ENCODE measurements at places on chromosomes 1 and 21. TPM values are rescaled to one million over a fixed set of nuclear protein-coding genes. Genes with fewer than 3 reads are reported as not detected.

The KCNE2 gene
- not detected for total RNA-seq

- DNase-seq, result peak; percentile 73
Observed at GRCh38 chr1:163035446-163036249, 33.5 kb upstream of the RGS4 start.

DNA sequence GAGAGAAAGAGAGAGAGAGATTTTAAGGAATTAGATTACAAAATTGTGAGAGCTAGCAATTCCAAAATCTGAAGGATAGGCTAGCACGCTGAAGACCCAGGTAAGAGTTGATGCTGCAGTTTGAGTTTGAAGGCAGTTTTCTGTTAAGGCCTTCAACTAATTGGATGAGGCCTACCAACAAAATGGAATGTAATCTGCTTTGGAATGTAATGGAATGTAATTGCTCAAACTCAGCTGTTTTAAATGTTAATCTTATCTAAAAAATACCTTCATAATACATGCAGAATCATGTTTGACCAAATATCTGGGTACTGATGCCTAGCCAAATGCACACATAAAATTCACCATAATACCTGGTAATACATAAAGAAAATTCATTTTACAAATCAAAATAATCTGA, 976.1 kb downstream of the LTN1 start:
- DNase-seq, result no peak

The GALE gene
- 45.4 TPM for total RNA-seq

GRCh38 chr1:242089911-242090310, 91.0 kb upstream of the MAP1LC3C start:
- DNase-seq, result no peak

The BARHL2 gene
- total RNA-seq, result not detected

The TEX38 gene
- total RNA-seq, result not detected

GRCh38 chr1:228978484-228979324, 243.4 kb downstream of the RHOU start:
- no peak for DNase-seq

GRCh38 chr1:207172885-207173284, 68.9 kb downstream of the C4BPA start:
- no peak for DNase-seq

The LDLRAD1 gene
- total RNA-seq, result not detected

The PRKAA2 gene
- total RNA-seq, result 0.10 TPM

The RGS5 gene
- total RNA-seq, result 13.7 TPM

DNA sequence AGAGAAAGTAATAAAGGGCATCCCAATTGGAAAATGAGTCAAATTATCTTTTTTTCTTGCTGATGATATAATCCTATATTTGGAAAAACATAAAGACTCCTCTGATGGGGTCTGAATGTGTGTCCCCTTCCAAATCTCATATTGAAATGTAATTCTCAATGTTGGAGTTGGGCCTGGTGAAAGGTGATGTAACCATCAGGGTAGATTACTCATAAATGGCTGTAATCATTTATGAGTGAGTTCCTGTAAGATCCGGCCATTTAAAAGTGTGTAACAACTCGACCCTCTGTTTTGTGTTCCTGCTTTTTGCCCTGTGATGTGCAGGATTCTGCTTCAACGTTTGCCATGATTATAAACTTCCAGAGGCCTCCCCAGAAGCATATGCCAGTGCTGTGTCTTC, 44.3 kb upstream of the MAP1LC3C start:
- no peak for DNase-seq

GRCh38 chr1:94926126-94926914, 590 bp downstream of the CNN3 start:
- DNase-seq, result peak; percentile 58

The RORC gene
- 0.63 TPM for total RNA-seq

- no peak for DNase-seq
Observed at GRCh38 chr1:156493154-156493631, 7.4 kb downstream of the MEF2D start.

The TNFRSF14 gene
- total RNA-seq, result 0.15 TPM

The PKP1 gene
- total RNA-seq, result not detected

The TNNI3K gene
- total RNA-seq, result not detected

DNA sequence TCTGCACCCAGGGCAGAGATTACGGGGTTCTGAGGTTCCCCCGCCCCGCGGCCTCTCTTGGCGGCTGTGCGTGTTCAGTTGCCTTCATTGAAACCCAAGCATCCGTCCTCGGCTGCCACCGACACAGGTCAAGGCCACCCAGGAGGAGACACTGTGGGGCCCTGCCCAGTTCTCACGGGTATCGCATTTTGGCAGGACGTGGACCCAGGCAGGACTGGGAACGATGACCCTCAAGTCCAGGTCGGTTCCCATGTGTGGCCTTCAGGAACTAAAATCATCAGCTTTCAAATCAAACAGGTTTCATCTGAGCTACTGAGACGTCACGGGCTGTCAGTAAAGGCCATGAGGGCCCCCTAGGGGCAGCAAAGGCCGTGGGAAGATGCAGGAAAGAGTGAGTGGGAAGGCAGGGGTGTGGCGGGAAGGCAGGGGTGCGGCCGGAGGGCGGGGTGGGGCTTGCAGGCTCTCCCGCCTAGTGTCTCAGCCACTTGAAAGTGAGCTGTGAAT, 7.0 kb upstream of the C1orf174 start:
- DNase-seq, result peak; percentile 31

The OR10J1 gene
- not detected for total RNA-seq

DNA sequence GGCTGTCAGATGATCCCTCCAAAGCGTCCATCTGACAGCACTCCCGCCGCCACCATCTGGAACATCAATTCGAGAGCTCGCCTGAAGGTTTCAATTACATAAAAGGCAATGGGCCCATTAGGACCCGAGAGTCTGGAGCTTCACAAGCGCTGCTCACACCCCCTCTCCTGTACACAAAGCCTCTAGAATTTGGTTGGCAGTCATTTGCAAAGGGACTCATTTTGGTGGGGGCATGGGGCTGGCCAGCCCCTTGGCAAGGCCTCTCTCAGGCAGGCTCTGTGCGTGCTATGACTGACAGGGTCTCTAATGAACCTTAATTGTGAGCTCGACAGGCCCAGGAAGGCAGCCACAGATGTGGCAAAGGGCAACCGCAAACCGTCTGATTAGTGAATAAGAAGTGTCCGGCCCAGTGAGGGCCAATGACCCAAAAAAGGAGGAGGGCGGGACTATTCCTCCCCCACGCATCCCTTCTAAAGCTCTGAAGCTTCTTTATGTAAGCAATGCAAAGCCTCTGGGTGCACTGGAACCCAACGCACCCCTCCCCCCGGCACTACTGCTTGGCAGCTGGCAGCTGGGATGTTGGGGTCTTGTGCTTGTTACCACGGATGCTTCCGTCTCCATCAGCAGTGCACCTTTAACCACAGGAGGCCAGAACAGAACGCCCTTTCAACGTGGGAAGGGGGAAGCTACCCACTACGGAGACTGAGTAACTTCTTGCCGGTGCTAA, 79.4 kb downstream of the CAPZB start:
- no peak for DNase-seq

DNA sequence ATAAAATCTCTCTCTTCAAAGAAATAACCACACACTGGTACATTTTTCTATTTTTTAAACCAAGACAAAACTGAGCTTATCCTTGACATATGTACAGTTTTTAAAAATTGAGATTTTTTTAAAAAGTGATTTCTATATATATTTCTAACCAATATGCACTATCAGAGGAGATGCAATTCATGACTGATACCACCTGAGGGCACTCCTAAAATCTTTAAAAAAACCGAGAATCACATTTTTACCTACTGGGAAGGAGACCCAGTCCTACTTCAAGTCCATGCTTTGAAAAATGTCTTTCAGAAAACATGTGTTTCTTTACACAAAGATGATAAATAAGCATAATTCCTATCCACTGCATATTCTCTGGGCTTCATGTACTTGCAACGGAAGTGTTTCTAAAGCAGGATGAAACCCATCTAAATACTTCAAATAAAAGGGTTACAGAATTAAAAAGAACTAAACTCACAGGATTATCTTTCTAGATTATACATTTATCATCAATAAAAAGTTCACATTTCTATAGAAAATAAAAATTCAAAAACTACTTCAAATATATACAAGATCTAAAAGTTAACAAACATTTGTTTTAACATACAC, 98.6 kb downstream of the ENAH start:
- no peak for DNase-seq

DNA sequence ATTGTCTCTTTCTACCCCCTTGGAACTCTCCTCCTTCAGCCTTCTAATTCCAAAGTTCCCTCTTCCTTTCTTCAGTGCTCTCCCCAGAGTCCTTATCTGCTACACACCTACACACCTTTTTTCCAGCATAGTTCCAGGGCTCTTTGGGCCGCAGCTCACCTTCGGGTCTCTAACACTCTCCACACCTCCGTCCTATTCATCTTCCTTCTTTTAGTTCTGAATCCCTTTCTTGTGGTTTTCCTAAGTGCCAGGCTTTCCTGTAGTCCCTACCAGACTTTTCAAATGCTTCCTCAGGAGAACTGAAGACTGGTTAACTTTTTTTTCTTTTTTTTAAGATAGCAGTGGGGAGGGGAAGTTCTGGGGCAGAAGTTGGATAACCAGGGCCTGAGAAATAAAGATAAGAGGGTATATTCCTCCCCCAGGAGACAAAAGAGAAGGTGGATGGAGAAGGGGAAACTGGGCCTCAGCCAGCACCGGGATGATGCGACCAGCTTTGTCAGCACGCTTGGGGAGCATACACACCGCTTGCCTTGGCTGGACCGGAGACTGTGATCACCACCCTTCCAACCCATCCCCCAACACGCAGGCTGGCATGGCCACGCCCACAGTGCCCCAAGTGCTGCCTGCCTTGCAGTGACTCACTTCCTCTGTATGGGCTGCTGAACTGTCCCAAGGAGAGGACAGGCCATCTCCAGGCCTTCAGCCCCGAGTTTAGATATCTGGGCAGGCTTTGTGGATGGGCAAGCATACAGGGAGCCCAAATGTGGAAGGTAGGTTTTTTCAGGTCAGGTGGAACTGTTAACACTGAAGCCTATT, 2.5 kb upstream of the CERS2 start:
- DNase-seq, result peak; percentile 96

The AMY1C gene
- total RNA-seq, result not detected

DNA sequence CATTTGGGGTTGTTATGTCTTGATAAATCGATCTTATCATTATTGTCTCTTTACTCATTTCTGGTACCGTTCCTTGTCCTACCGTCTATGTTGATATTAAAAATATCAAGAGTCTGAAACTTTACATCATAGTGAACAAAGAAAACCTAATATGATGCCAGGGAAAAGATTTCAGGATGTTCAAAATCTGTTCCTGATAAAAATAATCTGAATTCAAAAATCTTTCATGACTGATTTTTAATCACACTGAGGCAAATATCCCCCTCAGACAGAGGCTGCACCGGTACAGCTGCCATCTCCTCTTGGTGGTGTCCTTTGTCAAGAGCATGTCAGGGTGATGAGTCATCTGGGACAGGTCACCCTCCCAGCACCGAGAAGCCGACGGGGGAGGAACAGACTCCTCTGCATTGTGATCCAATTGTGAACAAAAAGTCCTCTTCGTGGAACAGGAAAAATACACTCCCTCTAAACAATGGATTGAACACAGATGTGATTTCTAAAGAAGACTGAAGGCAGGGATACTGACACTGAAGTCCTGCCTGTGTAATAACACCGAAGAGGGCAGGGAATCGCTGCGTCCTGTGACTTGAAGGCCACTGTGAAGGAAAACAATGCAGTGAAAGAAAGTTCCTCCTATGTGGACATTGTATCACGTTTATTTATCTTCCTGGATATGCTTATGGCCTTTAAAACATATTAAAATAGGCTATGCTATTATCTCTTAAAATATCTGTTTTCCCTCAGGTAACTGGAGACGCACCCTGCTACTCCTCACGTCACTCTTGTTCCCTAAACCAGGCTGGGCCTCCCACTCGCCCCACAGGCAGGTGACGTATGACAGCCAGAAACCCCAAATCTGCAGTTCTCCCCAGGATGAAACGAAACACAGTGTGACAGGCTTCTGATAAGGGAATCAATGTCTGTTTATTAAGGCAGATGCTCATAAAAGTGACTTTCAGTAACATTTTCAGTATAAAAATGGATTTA, 4.3 kb upstream of the SPATC1L start:
- DNase-seq, result no peak

- peak; percentile 44 for DNase-seq
Observed at GRCh38 chr1:215957663-215958062, 390.6 kb downstream of the KCTD3 start.

DNA sequence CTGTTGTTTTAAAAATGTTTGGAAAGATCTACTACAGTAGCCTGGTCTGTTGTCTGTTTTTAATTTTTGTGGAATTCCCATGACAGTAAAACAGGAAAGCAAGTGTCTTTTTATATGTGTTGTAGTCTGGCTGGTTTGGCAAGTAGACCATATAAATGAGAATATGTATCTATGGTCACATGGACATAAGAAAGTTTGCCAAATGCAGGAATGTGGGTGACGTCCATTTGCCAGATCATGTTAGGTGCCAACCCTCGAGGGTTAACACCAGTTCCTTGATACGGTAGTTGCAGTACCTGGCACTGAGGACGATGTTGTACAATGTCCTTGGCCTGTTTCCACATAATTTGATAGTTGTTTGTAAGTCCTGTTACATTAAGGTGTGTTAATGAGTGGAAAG, 6.2 kb downstream of the DAP3 start:
- DNase-seq, result no peak

- peak; percentile 45 for DNase-seq
Observed at GRCh38 chr1:244381878-244382565, 69.7 kb downstream of the ADSS2 start.

- DNase-seq, result peak; percentile 73
Observed at GRCh38 chr1:20212685-20213331, 26.5 kb upstream of the PLA2G2C start.

GRCh38 chr1:26839339-26839722, 12.8 kb downstream of the ZDHHC18 start:
- no peak for DNase-seq

DNA sequence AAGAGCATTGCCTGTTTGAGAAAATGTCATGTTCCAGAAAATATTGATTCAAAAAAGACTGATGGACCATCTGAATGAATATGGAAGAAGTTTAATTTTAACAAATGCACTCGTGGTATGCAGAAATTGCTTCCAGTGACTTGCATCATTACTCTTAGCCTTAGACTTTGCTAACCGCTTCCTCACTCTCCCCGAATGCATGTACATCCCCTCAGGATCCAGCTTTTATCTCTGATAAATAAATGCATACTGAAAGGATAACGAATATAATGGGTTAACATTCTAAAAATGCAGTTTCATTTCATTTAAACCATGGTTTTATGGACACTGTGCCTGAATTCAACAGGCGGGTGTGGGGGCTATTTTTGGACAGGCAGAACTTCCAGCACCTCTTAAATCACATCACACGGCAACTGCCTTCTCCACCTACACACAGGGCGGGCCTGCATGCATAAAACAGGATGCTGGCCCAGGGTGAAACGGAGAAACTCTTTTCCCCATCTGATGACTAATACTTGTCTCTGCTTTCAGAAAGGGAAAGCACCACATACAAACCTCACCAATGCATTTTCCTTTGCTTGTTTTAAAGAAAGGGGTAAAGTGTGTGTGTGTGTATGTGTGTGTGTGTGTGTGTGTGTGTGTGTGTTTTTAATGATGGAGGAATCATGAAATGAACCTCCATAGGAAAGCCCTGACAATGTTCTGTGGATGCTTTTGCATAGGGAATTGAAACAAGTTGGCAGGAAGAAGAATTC, 48.7 kb downstream of the SPAG17 start:
- DNase-seq, result peak; percentile 89

The PADI2 gene
- total RNA-seq, result not detected

GRCh38 chr1:113013823-113014222, 57.8 kb upstream of the SLC16A1 start:
- no peak for DNase-seq

The GPR52 gene
- total RNA-seq, result not detected

GRCh38 chr21:17671733-17672132, 59.0 kb upstream of the BTG3 start:
- DNase-seq, result no peak

The UTS2 gene
- total RNA-seq, result not detected

The GPA33 gene
- total RNA-seq, result not detected

Measured in MG63 (cell line).